ENCODE measurements at places on chromosomes 6 and 20. TPM values are rescaled to one million over a fixed set of nuclear protein-coding genes. Genes with fewer than 3 reads are reported as not detected.

DNA sequence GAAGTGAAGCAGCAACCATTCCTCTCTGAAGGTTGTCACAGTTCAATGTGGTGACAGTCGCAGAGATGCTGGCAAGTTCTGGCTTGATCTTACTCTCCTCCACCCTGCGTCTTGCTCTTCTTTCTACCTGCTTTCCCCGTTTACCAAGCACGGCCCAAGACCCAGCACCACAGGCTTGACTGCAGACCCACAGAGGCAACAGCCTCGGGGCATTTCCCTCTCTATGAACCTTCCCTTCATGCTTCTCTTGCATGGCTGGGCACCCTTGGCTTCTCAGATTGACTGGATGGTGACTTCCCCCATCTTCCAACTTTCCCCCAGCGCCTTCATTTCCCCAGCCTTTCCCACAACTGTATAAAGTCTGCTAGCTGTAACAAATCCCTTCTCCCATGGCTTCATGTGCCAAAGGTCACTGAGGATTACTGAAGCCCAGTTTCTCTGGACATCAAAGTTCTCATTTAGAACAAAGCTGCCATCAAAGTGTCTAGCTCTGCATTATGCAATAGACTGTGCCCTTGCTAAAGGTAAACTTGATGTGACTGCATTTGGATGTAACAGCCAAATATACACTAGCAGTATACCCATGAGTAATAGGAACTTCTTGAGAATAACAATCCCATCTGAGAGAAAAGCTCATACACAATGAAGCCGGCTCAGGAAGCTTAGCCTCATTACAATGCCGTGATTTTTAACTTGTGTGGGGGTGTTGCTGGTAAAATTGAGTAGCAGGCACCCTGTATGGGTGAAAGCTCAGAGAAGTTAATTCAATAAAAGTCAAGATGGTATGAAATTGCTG is 723.1 kb upstream of the FLRT3 start:
- DNase-seq = no peak

GRCh38 chr20:3775457-3776108 is 5.7 kb downstream of the SPEF1 start:
- DNase-seq = no peak

- no peak for DNase-seq
Measured at GRCh38 chr6:91681296-91681695, 1094.4 kb upstream of the MAP3K7 start.

- DNase-seq = no peak
Measured at GRCh38 chr6:110055387-110055735, 77.2 kb downstream of the GPR6 start.

DNA sequence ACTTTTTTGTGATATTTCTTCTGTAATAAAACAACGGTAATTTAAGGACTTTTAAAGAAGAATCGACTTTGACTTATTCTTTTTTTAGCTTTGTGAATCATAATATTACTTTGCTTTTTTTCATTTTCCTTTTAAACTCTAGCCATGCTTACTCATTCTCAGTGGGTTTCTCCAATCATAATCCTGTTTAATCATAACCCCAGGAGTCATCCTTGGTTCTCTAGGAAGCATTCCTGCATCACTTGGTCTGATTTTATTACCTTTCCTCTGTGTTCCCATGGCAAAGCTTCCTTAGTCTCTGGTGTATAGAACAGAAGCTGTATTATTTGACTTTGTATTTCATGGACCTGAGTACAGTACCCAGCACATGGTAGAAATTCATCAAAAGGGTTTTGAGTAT is 223.5 kb downstream of the CDKAL1 start:
- DNase-seq = no peak

DNA sequence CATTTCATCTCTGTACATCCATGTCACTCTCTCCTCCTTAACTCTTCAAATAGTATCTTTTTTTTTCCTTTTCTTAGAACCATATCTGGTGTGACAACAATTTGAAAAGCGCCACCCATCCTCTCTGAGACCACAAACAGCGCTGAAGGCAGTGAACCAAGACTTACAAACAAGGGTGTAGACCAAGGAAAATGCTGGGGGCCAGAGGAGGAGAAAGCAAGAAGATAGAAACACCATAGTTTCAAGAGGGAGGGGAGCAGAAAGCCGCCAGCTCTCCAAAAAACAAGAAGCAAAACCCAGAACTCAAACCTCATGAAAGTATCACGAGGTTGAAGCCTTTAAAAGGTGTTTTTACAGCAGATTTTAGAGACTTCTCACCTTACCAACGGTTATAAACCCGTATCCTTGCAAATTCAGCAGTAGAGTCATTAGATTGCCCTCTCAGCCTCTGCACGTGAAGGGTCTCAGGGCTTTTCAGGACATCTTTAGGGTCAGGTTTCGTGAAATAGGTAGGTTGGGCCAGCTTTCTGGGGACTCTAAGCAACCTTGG is 13.3 kb upstream of the RIPOR2 start:
- DNase-seq = no peak

DNA sequence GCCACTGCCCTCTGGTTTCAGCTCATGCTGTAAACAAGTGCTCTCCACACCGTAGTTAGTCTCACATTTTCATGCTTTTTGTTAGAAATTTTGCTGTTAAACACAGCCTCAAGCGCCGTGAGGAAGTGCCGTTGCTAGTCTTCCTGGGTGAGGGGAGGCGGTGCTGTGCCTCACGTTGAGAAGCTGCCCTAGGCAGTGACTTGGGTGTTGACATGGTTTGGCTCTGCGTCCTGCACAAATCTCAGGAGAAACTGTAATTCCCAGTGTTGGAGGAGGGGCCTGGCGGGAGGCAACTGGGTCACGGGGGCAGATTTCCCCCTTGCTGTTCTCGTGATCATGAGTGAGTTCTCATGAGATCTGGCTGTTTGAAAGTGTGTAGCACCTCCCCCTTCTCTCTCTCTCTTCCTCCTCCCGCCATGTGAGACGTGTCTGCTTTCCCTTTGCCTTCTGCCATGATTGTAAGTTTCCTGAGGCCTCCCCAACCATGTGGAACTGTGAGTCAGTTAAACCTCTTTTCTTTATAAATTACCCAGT is 95.8 kb downstream of the ERMARD start:
- DNase-seq = no peak

DNA sequence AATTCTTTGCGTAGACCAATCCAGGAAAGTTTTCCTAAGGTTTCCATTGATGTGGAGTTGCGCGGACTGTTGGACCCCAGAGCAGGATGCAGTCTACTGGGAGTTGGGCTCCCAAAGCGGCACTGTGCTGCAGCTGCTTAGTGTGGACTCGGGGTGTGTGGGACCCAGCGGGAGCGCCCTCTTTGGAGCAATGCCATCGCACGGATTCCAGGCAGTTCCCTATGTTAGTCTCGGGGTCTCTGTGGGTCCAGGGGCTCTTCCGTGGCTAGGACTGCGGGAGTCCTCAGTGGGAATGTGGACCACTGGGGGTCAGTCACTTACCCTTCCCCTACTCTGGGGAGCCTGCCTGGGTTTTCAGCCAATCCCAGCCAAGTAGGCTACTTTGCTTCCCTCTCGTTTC is 151.7 kb upstream of the OLIG3 start:
- DNase-seq = no peak

GRCh38 chr20:3691306-3691705 is 9.5 kb upstream of the ADAM33 start:
- no peak for DNase-seq

SAPCD1 gene
- not detected for polyA plus RNA-seq

DNA sequence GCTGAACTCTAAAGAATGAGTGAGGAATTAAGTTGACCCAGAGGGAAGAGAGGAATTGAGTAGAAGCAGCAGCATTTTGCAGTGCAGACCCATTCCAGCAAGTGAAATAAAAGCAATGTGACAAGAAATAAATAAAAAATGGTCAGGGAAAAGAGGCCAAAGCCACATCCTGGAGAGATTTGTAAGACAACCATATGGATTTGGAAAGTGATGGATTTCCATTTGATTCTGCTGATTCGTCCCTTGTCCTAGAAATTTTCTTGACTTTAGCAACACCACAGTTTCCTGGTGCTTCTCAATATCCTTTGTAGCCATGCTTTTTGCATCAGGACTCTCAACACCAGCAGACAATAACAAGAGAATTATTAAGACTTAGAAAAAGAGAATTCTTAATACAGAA is 29.8 kb downstream of the ANKEF1 start:
- no peak for DNase-seq

Measured in CD14-positive monocyte (primary cell).